ENCODE measurements at places on chromosomes 5 and 9.

- DNase-seq, result no peak
Measured at GRCh38 chr9:124333203-124333579, 75.4 kb downstream of the NEK6 start.

- no peak for DNase-seq
Measured at GRCh38 chr5:122940890-122941289, 95.5 kb downstream of the SNX24 start.

DNA sequence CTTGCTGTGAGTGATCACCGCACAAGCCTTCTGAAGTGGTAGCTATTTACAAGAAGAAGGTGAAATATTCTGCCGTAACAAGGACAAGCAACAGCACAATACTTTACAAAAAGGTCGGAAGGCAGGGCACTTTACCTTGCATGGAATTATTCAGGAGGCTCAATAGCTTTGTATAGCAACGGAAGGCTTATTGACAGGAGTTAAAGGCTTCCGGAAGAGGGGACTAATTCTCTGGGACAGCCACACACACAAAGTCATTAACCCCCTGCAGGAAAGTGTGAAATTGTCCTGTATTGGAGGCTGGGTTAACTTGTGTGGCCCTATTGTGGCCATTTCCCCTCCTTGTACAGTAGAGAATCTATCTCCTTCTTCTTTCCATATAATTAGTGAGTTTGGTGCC lies 199.3 kb upstream of the SEMA6A start:
- DNase-seq, result no peak

DNA sequence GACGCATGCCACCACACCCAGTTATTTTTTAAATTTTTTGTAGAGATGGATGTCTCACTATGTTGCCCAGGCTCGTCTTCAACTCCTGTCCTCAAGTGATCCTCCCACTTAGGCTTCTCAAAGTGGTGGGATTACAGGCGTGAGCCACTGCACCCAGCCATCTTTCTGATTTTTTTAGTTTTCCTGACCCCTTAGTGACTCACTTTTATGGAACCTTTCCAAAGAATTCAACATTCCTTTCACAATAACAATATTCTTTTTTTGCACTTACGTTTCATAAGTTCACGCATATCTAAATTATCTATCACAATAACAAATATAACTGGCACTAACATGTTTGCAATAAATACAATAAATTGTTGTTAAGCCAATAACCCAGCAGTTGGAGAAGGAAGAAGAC lies 8.5 kb downstream of the ELOVL7 start:
- peak; percentile 21 for DNase-seq

DNA sequence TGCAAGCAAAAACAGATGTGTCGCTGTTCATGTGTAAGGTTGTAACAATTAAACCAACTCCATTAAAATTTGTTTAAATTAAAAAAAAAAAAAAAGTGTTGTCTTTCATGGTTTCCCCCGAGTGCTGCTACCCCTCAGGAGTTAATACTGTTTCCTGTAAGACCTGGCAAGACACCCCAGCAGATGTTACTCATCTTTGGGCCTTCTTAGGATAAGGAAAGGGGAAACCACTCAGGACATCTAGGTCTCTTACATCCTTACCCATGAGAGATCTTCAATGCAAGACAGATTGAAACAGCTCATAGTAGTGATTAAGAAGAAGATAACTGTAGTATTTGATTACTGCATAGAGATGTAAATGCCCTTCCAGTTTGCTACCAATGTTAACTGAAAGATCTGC lies 33.5 kb upstream of the F2R start:
- DNase-seq, result peak; percentile 11

- DNase-seq, result no peak
Measured at GRCh38 chr9:116147821-116148220, 5.8 kb upstream of the PAPPA start.

DNA sequence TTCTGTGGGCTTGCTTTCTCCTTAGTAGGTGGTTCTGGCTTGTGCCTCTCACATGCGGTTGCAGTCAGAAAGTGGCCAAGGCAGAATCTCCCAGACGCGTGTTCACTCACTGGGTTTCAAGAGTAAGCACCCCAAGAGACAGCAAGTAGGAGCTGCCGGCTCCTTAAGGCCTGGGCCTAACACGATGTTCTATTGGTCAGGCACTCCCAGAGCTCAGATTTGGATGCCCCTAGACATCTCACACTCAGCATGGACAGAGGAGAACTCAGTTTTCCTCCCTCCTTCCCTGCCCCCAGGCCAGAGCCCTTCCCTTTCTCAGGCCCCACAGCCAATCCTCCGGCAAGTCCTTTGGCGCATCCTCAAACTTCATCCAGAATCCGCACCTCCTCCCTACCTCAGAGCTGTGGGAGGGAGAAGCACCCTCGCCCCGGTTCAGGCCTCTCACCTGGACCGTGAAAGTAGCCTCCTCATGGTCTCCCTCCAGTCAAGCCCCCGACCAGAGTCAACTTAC lies 6.5 kb upstream of the CARD19 start:
- no peak for DNase-seq

GRCh38 chr5:79873187-79873586 lies 117.9 kb downstream of the MTX3 start:
- DNase-seq, result no peak

DNA sequence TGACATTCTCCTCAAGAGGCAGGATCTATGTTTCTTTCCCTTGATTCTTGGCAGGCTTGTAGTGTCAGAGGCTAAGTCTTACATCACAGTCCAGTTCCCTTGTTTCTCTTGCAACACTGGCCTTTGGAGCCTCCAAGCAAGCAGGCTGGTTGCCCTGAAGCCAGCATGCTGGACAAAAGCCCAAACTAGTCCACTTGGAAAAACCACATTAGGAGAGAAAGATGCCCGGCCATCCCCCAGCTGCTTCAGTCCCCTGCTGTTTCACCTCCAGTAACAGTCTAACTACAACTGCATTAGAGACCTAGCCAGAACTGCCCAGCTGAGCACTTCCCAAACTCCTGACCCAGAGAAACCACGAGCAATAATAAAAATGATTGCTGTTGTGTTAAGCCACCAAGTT lies 87.6 kb downstream of the ADAMTS6 start:
- peak; percentile 93 for DNase-seq

GRCh38 chr5:55456216-55456895 lies 78.4 kb downstream of the PLPP1 start:
- DNase-seq, result peak; percentile 54

DNA sequence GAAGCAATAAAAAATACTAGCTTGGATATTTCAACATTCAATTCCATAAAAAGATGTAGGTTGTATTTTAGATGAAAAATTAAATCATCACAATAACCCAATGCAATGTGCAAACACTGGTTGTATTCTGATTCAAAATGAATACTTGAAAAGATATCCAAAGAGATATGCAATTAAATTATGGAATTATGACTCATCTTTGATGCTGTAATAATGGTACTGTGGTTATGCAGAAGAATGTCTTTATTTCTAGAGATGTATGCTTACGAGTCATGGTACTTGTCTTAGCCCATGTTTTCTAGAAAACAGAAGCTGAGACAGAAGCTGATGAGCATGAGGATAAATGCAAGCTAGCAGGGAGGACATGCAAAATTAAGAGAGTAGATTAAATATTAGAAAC lies 1941.4 kb upstream of the NUDT12 start:
- DNase-seq, result no peak

DNA sequence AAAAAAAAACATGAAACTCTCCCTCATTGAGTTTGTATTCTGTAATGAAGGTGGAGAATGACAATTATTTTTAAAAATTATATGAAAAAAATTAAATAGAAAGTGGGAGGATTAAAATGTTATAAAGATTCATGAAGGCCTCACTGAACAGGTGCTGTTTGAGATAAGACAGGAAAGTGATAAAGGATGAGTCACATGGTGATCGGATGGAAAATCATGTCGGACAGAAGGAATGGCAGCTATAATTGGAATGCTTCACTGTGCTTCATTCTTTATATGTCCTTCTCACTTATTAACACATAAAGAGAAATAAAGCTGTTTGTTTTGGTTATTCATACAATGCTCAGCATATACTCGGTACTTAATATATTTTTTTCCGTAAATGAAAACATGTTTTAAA lies 464.5 kb upstream of the RGMB start:
- peak; percentile 63 for DNase-seq

- no peak for DNase-seq
Measured at GRCh38 chr5:53783624-53784228, 223.3 kb downstream of the NDUFS4 start.

- DNase-seq, result peak; percentile 63
Measured at GRCh38 chr5:154118893-154119336, 71.6 kb upstream of the GALNT10 start.

DNA sequence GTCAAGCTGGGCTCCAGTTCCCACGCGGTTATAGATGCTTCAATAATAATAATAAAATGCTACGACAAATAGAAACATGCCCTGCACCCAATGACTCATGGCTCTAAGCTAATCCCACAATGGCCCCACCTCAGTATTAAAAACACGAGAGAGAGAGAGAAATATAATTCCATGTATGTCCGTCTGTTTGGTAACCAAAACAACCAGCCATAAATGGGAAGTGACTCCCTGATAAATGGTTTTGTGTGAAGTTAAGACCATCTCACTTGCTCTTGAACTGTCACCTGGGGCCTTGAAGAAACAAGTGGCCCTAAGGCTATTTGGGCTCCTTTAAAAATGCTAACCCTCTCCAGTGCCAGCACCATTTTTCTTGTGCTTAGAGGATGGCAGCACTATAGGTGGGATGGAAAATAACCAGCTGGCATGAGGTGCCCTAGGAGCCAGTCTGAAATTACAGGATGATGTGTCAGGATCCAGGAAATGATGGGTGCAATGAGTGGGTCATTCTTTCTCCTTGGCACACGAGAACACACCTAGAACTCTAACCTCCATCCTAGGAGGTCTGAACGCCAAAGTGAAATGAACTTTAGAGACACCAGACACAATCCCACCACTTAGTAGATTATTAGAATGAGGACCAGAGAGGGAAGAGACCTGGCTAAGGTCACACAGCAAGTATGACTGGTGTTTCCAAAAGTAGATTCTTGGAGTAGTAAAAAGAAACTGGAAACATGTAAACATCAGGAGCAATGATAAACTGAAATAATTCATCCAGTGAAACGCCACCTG lies 35.7 kb upstream of the ADRB2 start:
- DNase-seq, result no peak

- DNase-seq, result no peak
Measured at GRCh38 chr5:168936511-168936910, 357.3 kb upstream of the PANK3 start.

GRCh38 chr5:128436749-128437188 lies 101.3 kb downstream of the FBN2 start:
- DNase-seq, result peak; percentile 81

GRCh38 chr5:151134228-151134627 lies 23.4 kb downstream of the ANXA6 start:
- DNase-seq, result no peak

- peak; percentile 45 for DNase-seq
Measured at GRCh38 chr5:10567781-10568321, 4.0 kb downstream of the ANKRD33B start.

- no peak for DNase-seq
Measured at GRCh38 chr9:101457003-101457402, 21.4 kb upstream of the ALDOB start.

DNA sequence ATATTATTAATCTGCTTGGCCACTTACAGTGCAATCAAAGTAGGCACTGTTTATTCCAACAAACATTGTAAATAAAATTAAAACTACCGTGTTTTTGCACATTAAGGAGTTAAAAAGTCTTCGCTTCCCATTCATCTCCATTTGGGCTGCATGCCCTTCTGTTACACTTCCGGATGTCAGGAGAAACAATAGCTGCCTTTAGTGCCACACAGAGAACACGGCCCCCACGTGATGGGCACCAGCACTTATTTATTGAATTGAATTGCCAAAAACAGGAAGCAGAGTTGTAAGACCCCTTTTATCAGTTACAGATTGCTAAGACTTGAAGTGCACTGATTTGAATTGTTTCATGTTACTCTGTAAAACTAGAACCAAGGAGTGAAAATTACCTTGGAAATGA lies 80.4 kb downstream of the LHFPL2 start:
- no peak for DNase-seq

GRCh38 chr5:90957906-90958305 lies 399.3 kb downstream of the ADGRV1 start:
- no peak for DNase-seq

DNA sequence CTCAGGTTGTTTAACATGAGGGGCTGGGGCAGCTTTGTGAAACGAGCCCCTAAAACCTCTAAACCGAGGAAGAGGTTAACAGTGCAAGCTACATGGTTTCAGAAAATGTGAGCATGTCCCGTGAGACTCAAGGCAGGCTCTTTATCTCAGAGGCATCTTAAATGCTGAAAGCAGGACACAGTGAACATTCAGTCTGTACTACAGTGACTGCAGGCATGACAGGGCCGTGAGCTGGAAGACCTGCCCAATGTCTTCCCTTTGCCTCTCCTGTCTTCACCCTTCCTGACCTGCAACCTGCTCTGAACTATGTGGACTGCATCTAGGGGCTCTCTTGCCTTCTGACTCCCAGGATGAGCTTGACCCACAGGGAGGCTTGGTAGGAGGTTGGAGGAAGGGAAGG lies 58.3 kb downstream of the PRLR start:
- DNase-seq, result no peak

DNA sequence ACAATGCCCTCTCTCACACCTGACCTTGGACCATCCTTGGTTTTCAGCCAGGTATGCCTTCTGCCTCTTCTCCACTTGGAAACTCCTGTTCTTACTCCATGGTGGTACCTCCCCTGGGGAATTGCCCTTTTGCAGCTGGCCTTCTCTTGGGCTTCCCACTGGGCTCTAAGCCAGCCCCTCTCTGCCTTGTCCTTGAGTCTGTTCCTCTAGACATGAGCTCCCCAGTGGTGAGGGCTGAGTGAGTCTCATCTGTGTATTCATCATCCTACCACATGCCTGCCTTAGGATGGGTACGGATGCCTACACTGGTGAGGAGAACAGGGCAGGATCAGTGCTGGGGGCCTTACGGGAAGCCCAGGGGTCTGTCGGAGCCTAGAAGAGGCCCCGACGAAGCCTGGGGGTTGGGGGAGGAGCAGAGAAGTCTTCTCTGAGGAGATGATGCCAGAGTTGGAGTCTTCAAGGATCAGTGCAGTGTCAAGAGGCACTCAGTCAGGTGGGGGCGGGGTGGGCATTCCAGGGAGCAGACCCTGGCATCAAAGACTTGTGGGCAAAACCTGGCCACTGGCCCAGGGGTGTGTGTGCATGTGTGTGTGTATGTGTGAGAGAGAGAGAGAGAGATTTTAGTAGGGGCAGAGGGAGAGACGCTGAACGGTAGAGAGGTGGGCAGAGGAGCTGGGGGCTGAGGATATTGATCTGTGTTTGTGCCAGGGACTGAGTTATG lies 5.2 kb upstream of the CRB2 start:
- DNase-seq, result no peak
